ENCODE measurements at places on chromosomes 12 and 14. TPM values are rescaled to one million over a fixed set of nuclear protein-coding genes. Genes with fewer than 3 reads are reported as not detected.

GRCh38 chr12:31207799-31208465, 118.0 kb downstream of the SINHCAF start:
- no peak for DNase-seq

The FAM181A gene
- not detected for total RNA-seq

The OASL gene
- total RNA-seq, result not detected

The BIN2 gene
- not detected for total RNA-seq

DNA sequence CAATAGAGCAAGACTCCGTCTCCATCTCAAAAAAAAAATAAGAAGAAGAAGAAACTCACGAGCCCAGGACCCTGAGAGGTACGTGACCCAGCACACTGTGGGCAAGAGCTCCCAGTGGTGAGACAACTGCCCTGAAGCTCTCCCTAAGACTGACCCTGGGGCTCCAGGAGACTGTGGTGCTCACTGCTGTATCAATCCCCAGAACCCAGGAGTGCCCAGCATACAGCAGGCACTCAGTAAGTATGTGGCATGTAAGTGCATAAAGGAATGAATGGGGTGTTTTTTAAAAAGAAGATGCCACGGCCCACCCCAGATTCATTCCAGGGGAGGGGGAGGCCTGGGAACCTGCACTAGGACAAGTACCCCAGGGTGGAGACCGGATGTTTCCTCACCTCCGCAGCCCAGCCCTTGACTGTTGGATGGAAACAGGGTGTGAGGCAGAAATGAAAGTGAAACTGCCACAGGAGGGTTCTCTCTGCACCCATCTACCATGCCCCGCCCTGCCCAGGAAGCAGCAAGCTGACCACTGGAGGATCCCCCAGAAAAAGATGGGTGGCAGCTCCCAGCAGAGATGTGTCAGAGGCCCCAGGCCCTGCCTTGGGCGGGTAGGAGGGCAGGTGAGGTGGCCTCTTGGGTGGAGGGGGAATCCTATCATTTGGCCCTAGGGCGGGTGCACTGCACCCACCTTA, 12.2 kb downstream of the ITPK1 start:
- no peak for DNase-seq

GRCh38 chr12:32305163-32305562, 94.2 kb upstream of the FGD4 start:
- peak; percentile 57 for DNase-seq

The FAM90A1 gene
- total RNA-seq, result not detected

DNA sequence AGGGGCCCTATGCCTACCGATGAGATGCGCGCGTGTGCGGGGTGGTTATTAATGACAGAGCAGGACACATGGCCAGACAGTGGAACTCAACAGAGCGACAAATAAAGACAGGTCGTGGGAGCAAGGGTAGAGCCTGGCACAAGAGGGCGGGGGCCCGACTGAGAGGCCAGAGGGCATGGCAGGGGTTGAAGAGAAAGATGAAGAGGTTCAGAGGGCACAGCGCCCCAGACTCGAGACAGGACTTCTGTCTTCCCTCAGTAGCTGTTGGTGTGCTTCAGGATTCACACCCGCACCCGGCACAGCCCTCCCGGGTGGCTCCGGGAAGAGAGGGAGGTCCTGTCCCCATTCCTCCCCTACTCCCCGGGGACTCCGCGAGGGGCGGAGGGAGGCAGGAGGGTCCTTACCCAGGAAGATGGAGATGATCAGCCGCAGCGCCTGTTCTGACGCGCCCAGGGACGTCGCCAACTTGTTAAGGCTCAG, 366 bp downstream of the LPCAT3 start:
- DNase-seq, result peak; percentile 47

- DNase-seq, result no peak
Observed at GRCh38 chr12:64390275-64390851, at the start of gene C12orf56. C12orf56 (minus strand) TSS chr12:64390758; CDS start chr12:64390565, 193 bp downstream.

The DDX47 gene
- 117 TPM for total RNA-seq

DNA sequence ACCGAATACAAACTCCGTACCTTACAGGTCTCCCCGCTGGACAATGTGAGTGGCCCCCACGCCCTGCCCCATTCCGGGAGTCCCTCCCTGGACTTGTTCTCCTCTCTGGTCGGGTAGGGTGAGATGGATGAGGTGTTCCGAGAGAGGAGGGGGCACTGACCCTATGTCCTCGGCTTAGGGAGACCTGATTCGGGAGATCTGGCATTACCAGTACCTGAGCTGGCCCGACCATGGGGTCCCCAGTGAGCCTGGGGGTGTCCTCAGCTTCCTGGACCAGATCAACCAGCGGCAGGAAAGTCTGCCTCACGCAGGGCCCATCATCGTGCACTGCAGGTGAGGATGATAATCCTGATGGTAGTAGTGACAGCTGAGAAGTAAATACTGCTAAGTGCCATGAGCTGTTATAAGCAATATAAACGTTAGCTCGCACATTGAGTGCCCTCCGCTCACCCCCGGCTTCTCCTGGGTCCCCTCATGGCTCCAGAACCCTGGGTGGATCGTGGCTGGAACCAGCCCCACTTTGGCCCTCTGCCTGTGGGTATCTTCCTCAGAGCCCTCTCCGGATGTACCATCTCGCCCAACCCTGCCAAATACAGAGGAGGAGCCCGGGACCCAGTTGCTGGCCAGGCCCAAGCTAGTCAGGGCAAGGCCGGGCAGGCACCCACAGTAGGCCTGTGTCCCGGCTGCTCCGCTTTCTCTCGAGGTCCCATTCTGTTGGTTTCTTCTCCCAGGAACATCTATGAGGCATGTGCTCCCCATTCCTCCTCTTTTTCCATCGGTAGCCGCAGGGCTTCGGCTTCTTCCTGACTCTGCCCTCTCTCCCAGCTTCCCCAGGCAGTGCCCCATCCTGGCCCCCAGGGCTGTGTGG, 6.8 kb downstream of the PTPN6 start:
- no peak for DNase-seq

- no peak for DNase-seq
Observed at GRCh38 chr14:54040846-54041245, 84.2 kb upstream of the BMP4 start.

The CIROP gene
- not detected for total RNA-seq

The HHIPL1 gene
- not detected for total RNA-seq

DNA sequence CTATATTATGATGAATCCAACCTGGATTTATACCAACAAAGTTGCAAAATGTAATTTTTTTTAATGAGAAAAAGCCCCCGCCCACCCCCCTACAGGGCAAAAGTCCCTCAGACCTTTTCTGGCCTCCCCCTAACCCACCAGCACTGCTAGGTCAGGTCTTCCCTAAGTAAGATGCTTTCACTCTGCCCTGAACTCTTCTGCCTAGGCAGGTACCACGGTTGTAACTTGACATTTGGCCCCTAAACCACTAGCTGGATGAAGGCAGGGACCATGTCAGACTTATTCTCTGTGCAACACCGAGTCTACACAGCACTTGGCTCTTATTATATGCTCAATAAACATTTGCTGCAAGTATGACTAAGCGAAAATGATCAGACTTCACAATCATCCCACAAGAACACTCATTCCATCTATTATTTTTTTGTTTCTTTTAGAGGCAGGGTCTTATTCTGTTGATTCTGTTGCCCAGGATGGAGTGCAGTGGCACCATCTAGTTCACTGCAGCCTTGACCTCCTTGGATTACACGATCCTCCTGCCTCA, 63.2 kb downstream of the SPRING1 start:
- DNase-seq, result no peak

The LBHD2 gene
- total RNA-seq, result not detected

DNA sequence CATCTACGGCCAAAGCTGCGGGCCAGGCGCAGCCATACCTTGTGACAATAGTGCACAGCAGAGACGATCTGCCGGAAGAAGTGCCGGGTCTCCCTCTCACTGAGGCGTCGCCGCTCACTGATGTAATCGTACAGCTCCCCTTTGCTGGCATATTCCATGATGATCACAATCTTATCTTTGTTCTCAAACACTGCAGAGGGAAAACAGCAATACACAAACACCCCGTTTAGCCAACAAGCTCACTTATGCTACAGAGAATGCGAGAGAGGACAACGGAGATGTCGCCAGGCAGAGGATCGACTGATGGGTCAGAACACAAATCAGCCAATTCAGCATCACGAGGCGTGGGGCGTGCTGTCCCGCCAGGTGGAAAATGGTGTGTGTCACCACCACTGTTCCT, 52.1 kb downstream of the NUAK1 start:
- DNase-seq, result no peak

The RNASE12 gene
- total RNA-seq, result not detected

- no peak for DNase-seq
Observed at GRCh38 chr12:111705672-111706071, 19.8 kb downstream of the ACAD10 start.

- DNase-seq, result no peak
Observed at GRCh38 chr14:104267895-104268294, 129.5 kb downstream of the KIF26A start.

DNA sequence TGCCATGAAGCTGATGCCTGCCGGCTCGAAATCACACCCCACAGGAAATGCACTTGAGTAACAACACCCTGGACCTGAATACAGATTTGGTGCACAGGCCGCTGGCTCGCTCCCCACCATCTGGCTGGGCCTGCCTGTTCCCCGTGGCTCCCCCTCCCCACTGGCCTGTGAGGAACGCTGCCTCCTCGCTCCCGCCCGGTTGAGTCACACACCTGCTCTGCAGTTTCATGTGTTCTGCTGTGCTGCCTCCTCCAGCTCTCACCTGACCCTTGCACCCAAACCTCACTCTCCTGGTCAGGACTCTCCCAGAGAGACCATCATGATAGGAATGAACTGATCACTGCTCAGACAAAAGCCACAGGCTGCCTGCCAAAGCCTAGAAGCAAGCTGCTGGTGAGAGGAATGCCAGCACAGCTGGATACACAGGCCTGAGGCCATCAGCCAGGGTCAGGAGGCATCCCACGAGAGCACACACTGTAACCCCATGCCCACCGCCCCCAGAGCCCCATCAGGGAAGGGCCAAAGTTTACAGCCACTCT, 3.8 kb upstream of the SIVA1 start:
- DNase-seq, result no peak

The JKAMP gene
- total RNA-seq, result 89.4 TPM

The CLEC9A gene
- not detected for total RNA-seq

DNA sequence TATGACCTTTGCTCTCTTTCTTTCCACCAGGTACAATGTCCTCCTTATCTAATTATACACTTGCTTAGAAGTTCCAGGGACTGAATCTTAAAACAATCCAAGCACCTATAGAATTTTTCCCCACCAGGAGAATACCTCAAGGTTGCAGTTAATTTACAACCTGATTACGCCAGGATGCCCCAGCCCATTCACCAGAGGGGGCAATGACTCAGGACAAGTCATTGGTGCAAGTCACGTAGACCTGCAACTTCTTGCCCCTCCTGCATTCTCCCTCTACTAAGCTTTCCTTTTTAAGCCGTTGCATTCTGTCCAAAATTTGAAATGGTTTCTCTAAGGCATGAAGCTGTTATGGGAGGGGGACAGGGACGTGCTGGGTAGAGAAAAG, 111.1 kb upstream of the SCAF11 start:
- no peak for DNase-seq

The PGF gene
- 3.9 TPM for total RNA-seq

The TMEM229B gene
- 0.41 TPM for total RNA-seq
